ENCODE measurements at places on chromosomes 4 and X.

DNA sequence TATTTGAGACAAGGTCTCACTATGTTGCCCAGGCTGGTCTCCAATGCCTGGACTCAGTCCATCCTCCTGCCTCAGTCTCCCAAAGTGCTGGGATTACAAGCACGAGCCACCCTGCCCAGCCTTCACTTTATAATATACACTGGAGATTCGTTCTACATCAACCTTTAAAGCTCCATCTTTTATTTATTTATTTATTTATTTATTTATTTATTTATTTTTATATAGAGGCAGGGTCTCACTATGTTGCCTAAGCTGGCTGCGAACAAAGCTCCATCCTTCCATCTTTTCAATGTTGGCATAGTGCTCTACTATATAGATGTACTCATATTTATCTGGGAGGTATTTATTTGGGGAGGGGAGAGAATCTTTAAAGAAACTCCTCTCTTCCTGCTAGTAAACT, 1.7 kb upstream of the KDR start:
- no peak for DNase-seq

- no peak for DNase-seq
Observed at GRCh38 chr4:6327220-6327917, 57.7 kb downstream of the WFS1 start.

DNA sequence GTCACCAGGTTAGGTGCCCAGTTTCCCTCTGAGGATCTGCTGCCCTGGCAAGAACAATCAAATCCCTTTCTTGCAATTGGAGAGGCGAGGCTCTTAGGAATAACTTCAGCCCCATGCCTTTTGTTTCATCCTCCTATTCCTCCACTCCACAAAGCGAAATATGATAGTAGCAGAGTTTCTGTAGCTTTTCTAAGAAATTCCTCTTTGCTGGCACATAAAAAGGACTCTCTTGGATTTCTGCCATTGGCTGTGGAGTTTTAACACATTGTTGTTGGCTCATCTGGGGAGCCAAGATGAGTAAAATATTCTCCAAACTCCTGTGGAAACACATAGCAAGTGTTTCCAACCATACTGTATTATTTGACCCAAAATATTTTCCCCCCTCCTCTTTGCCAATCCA, 11.0 kb upstream of the ADGRG2 start:
- DNase-seq = no peak

DNA sequence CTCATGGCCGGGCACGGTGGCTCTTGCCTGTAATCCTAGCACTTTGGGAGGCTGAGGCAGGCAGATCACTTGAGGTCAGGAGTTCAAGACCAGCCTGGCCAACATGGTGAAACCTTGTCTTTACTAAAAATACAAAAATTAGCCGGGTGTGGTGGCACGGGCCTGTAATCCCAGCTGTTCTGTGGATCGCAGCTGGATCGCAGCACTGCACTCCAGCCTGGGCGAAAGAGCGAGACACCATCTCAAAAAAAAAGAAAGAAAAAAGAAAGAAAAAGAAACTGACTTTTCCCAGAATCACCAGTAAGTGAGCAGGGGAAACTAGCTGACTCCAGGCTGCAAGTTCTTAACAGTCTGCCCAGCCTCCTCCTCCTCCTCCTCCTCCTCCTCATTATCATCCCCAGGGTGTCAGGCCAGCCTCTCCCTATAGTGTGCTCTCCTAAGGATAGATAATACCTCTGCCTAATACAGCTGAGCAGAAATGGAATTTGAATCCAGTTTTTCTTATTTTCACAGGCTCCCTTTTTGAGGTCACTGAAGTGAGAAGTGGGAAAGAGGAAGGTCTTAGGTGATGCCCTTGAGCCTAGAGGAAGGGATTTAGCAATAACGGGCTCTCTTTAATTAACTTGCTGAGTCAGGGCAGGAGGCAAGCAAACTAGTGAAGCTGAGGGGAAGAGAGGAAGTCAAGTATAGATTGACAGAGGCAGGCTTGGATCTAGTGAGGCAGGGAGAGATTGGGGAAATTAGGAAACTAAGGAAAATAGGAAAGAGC, 11.8 kb upstream of the ELF2 start:
- DNase-seq = no peak

GRCh38 chrX:120367402-120368109, 5.7 kb downstream of the ATP1B4 start:
- DNase-seq = no peak

GRCh38 chr4:19429684-19430083, 822.0 kb upstream of the SLIT2 start:
- no peak for DNase-seq

DNA sequence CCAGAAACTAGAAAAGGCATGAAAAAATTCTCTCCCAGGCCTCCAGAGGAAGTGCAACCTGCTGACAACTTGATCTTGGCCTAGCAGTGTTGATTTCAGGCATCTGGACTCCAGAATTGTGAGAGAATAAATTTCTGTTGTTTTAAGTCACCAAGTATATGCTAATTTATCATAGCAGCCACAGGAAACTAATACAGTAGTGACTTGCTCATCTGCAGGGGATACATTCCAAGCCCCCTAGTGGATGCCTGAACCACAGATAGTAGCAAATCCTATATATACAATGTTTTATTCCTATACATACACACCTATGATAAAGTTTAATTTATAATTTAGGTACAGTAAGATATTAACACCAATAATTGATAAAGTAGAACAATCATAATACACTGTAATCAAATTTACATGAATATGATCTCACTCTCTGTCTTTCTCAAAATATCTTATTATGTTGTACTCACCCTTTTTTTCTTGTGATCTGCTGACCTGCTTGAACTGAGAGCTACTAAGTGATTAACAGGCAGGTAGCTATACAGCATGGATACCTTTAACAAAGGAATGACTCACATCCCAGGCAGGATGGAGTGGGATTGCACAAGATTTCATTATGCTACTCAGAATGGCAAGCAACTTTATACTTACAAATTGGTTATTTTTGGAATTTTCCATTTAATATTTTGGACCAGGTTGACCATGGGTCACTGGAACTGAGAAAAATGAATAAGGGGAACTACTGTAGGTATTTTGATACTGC, 501.1 kb downstream of the KCNIP4 start:
- DNase-seq = no peak

DNA sequence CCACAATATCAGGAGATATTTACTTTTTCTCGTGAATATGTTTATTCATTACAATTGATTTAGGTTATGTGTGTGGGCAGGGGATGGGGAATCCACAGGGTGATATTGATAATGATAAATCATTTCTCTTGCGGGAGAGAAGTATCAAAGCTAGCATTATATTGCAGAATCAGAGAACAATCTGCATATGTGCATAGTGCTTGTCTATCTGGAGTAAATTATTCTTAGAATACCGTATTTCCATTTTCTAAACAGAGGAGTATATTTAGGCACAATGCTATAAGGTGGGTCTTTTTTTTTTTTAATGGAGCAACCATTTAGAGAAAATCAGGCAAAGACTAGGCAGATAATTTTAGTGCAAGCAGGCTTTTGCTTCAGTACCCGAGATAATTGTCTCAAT, 166.0 kb upstream of the ARX start:
- no peak for DNase-seq

- DNase-seq = no peak
Observed at GRCh38 chr4:112951362-112952312, 97.8 kb upstream of the ANK2 start.

DNA sequence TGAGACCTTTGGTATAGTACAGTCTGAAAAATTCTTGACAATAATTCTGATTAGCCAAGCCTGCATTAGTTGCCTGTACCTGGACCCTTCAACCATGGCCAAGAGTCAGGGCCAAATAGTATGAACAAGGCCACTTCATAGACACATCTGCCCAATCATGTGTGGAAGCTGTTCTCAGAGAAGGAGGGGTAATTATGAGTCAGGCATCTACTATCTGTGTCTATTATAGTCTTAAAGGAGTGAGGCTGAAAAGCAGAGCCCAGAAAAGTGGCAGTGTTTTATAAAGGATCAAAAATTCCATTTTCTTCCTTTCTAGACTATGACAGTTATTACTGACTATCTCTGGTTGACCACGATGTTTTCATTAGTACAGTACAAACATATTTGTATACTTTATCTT, 5.0 kb upstream of the ADGRL3 start:
- DNase-seq = no peak

DNA sequence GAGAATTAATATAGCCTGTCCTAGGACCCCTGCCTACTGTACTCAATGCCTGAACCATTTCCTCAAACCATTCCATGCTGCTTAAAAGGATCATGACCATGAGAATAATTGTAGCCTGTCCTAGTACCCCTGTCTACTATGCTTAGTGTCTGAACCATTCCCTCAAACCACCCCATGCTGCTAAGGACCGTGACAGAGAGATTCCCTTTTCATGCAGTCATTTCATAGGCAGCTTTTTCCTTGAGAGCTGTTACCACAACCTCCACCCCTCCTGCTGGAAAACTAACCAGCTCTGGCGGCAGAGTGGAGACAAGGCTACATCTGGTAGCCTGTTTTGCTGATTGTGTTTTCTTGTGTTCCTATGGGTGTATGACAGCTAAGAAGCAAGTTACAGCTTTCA, 174.9 kb upstream of the SMARCAD1 start:
- DNase-seq = no peak

GRCh38 chrX:103276581-103277002, at the start of gene TCEAL5:
Gene TCEAL5 (minus strand): TSS chrX:103276750. CDS start chrX:103274563, 2,187 bp downstream.
- no peak for DNase-seq

DNA sequence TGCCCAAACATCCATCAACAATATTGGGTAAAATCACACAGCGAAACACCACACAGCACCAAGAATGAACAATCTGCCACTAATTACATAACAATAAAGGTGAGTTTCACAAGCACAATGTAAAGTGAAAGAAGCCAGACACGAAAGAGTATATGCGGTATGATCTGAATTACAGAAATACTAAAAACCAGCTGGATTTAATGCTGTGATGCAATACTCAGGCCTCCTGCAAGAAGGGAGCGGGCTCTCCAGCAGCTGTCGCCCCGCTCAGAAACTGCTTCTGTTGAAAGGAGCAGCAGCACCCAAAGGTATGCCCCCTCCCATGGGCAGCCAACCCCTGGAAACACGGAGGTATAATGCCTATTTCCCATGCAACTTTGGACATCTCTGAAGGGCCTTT, 77.0 kb downstream of the PAPSS1 start:
- DNase-seq = no peak

DNA sequence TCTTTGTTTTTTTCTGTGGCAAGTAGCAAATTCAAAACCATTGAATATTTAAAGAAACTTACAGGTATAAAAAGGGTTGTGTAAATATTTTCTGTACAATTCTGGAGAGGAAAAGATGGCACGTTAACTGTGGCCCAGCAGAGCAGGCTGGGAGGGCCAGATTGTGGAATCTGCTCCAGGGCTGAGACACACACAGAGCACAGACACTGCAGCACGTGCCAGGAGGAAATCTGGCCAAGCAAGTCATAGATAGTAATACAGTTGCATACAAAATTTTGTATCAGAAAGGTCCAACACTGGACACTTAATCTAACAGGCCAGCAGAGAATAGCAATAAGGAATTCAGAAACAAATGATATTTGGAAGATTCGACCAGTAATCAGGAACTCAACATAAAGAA, 763.7 kb downstream of the PDHA2 start:
- no peak for DNase-seq

DNA sequence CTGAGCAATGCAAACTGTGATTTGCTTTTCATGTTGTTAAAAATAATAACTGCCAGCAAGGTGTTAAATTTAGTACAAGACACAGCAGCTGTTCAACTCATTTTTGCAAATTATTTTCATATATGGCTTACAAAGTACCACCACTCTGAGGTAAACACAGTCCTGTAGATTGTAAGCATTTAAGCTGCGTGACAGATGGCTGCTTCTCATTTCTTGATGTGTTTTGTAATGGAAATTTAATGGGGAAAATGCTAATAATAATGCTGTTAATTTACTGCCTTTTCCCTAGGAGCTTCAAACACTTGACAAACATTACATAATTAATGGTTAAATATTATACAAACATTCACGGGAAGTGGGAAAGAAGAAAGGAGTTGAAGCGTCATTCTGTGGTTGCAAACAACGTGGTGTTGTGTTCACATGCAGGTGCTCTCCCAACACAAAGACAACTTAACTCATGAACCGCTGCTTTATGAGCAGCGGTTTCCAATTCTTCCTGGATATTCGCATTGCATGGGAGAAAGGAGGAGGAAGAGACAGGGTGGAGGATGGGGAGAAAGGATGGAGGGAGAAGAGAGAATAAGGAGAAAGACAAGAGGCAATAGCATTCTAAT, 236.8 kb upstream of the VCX start:
- no peak for DNase-seq

- DNase-seq = no peak
Observed at GRCh38 chr4:1445716-1446445, 39.6 kb upstream of the NKX1-1 start.

- DNase-seq = no peak
Observed at GRCh38 chr4:179399054-179399782, 1957.0 kb upstream of the AGA start.

DNA sequence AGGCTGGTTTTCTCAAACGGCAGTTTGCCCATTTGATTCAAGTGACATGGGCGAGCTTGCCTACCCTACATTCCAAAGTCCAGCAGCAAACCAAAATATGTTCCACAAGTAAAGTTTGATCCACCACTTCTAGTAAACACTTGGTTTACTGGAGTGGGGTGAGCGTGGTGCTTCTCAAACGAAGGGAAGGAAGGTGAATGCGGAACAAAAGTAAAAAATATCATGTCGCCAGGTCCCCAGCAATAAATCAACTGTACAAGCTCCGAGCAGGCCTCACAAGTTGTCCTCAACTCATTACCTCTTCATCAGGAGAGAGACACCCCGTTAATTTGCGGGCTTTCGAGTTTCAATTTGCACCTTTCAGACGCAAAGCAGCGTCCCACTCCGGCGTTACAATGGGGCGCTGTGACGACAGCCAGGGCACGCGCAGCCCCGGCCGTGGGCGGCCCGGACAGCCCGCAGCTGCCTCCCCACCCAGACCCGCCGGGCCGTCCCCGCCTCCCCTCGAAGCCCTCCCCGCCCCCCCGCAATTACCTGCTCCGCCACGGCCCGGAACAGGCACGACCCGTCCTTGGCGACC, 1.0 kb downstream of the OTUD4 start:
- DNase-seq = no peak

DNA sequence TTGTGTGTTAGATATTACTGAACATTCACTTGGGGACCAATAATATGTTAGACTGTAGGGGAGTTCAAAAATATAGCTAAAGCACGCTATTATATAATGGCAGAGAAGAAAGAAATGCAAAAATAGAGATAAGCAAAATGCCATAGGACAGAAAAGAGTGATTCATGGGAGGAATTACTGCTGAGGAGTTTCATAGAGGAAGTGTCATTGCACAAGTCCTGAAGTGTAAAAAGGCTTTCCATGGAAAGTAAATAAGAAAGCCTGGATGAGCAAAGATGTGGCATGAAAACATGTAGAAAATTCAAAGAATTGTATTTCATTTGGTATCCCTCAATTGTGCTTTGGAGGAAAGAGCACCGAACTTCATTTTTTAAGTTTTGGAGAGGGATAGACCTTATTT, 14.5 kb downstream of the HMGB2 start:
- DNase-seq = no peak

GRCh38 chr4:47278631-47279030, 184.9 kb downstream of the COMMD8 start:
- no peak for DNase-seq

- DNase-seq = no peak
Observed at GRCh38 chr4:78137532-78137931, 80.4 kb downstream of the FRAS1 start.
